Right ventricle myocardium superior (tissue), 1 donor: ENCODE measurements at places on chromosomes 5 and 9. TPM values are rescaled to one million over a fixed set of nuclear protein-coding genes. Genes with fewer than 3 reads are reported as not detected.

The HAVCR1 gene
- not detected for total RNA-seq

The TCF7 gene
- 2.2 TPM for total RNA-seq

The TAF11L10 gene
- total RNA-seq: not detected

The SLC36A1 gene
- 4.4 TPM for total RNA-seq

The PCDHB3 gene
- total RNA-seq: 1.4 TPM

The F2RL2 gene
- total RNA-seq: 0.13 TPM

The PCDH12 gene
- 9.2 TPM for total RNA-seq

The GLRA1 gene
- total RNA-seq: not detected

The BHMT2 gene
- total RNA-seq: 10.0 TPM

The HAND1 gene
- 23.4 TPM for total RNA-seq

The TICAM2 gene
- 2.7 TPM for total RNA-seq

The KIF24 gene
- total RNA-seq: 0.56 TPM

The WHRN gene
- total RNA-seq: 0.56 TPM

The GAS1 gene
- total RNA-seq: 21.8 TPM

The CCDC192 gene
- total RNA-seq: not detected

The ZDHHC21 gene
- total RNA-seq: 4.8 TPM

The LCN1 gene
- total RNA-seq: not detected

The PCDHGA4 gene
- total RNA-seq: 9.3 TPM

The C9orf152 gene
- not detected for total RNA-seq

The TXNDC8 gene
- not detected for total RNA-seq

The LVRN gene
- total RNA-seq: 0.65 TPM

The FOXD4L5 gene
- total RNA-seq: not detected

The TLR4 gene
- 15.6 TPM for total RNA-seq

The C1QTNF3 gene
- total RNA-seq: 0.70 TPM

The CNTNAP3B gene
- total RNA-seq: 11.2 TPM
